Psoas muscle (tissue), 8 donors: ENCODE measurements at places on chromosomes 16 and 17.

DNA sequence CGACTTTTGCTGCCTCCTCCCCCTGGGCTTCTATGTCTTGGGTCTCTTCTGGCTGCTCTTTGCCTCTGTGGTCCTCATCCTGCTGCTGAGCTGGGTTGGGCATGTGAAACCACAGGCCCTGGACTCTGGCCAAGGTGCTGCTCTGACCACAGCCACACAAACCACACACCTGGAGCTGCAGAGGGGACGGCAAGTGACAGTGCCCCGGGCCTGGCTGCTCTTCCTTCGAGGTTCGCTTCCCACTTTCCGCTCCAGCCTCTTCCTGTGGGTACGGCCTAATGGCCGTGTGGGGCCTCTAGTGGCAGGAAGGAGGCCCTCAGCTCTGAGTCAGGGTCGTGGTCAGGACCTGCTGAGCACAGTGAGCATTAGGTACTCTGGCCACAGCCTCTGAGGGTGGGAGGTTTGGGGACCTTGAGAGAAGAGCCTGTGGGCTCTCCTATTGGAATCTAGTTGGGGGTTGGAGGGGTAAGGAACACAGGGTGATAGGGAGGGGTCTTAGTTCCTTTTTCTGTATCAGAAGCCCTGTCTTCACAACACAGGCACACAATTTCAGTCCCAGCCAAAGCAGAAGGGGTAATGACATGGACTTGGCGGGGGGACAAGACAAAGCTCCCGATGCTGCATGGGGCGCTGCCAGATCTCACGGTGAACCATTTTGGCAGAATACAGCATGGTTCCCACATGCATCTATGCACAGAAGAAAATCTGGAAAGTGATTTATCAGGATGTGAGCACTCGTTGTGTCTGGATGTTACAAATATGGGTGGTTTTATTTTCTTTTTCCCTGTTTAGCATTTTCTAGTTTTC lies 2.3 kb downstream of the GP1BA start:
- DNase-seq = no peak

DNA sequence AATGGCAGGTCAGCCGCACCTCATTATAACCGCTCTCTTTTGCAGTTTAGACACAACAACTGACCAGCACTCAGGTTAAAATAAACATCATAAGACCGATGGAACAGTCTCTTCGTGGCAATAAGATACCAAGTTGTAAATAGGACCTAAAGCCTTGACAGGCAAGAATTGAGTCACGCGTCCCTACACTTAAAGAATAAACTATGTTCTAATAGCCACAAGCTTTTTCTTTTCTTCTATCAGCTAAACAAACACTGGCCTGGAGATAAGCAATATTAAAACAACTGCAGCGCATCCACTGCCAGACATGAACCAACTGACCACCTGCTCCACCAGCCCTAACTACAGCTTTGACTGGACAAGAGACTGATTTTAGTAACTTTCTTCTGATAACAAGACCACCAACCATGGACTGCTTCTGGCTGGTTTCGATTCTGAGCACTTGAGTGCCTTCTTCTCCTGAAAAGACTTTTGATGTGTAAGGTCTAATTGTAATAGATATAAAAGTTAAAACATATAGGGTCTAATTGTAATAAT lies 17.5 kb downstream of the SLFN12L start:
- no peak for DNase-seq

- no peak for DNase-seq
These were observed 29.5 kb upstream of the MSI2 start for GRCh38 chr17:57226793-57227192.

GRCh38 chr17:27318228-27318627 lies 24.3 kb downstream of the WSB1 start:
- DNase-seq = no peak

DNA sequence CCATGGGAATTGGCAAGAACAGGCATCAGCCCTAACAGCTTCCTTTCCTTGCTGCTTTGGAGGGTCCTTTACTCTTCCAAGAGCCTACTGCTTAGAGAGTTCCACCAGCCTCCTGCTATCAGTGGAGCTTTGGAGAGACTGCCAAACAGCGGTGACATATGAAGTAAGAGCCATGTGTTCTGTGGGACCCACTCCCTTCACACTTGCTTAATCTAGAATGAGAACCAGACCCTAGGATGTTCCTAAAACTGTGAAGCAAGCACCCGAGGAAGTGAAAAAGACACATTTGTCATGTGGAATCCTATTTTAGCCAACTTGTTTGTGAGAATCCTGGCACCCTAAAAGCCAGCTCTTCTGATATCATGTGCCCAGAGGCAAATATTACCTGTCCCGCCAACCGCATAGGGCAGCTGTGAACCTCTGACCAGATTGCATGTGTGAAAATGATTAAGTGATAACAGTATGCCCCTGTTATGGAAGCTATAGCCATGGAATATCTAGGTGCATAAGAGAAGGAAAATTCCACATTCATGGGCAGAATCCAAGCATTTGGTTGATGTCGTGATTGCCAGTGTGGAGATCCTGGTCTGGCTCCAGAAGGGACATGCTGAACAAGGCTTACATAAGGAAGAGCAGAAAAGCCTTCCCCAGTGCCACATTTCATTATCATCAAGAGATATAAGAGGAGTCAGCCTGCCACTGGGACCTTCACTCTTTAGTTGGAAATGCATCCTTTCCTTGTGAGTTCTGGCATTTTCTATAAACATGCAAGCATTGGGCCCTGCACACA lies 18.7 kb downstream of the RCVRN start:
- DNase-seq = no peak

GRCh38 chr17:77958716-77959125 lies 218 bp downstream of the TNRC6C start:
- DNase-seq = no peak
